ENCODE measurements at places on chromosomes 7 and 10.
A peak's percentile ranks its signal among the peaks of the same experiment; 100 is the strongest.

DNA sequence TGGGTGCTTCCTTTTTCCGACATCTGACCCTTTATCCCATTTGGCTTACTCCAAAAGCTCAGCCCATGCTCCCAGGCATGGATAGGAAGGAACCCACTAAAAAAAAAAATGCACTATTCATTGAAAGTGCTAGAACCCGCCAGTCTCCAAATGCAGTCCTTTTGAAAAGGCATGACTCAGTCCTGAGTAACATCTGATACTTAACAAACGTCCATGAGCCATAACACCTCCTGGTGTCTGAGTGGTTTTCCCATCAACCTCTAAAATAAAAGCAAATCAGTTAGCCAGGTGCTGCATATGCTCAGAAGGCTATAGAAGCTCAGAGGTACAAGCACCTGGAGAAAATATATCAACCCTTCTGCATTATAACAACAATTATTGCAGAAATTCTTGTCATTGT is 45.0 kb upstream of the CACUL1 start:
- no peak for DNase-seq

DNA sequence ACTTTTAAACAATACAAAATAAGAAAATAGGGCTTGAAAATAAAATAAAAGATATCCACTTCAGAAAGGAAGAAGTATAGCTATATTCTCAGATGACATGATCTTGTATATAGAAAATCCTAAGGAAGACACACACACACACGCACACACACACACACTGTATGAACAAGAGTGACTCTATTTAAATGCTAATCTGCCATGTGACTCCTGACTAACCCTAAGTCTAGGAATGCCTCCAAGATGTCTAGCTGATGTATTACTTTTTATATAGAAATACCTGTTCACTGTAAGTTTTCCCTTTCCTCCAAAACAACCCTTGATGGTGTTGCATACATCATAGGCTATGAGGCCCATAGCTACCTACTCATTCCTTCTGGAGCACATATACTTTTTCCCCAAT is 173.1 kb upstream of the LRRTM3 start:
- DNase-seq = no peak

- DNase-seq = no peak
Observed at GRCh38 chr10:133226251-133226808, 3.7 kb upstream of the UTF1 start.

DNA sequence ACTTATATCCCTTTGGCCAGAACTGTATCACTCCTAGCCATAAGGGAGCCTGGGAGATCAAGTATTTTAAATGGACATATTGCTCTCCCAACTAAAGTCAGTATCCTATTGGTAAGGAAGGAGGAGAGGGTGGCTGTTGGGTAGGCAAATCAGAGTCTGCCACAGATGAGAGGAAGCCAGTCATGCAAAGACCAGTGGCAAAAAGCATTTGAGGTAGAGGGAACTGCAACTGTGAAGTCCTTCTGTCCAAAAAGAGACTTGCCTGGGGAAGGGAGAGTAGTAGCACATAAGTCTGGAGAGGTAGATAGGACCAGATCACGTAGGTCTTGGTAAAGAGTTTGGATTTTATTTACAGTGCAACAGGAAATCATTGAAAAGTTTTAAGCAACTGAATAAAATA is 8.8 kb upstream of the CCNJ start:
- DNase-seq = no peak

GRCh38 chr7:2654059-2654458 is 22.3 kb downstream of the TTYH3 start:
- DNase-seq = no peak

DNA sequence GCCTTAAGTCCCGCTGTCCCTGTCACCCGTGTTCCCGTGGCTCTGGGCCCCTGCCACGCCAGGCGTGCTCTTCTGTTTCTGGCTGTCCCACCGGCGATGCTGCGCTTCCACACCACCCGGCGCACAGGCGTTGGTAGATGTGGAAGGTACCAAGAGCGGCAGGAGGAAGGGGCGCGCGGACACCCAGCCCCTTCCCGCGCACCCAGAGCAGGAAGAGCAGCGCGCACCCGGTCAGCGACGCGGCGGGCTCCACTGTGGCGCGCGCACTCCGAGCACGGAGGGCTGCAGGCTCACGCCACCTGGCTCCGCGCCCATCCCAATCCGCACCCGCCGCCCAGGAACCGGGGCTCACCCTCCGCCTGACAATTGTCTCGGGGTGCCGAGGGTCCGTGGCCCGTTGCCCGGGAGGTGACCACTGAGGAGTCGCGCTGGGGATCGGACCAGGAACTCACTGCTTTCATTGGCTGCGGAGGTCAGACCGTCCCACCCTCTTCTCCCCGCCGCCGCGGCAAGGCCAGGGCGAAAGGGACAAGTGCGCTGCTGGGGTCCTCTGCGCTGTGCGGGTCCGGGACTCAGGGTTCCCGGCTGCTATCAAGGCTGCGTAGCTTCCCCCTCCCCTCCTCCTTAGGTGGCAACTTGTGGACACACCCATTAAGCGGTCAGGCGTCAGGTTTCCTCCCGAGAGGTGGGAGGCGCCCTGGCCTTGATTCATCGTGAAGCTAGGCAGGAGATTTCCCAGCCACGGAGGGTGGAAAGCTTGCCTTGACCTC is 121.6 kb upstream of the ZNF92 start:
- peak; percentile 36 for DNase-seq

DNA sequence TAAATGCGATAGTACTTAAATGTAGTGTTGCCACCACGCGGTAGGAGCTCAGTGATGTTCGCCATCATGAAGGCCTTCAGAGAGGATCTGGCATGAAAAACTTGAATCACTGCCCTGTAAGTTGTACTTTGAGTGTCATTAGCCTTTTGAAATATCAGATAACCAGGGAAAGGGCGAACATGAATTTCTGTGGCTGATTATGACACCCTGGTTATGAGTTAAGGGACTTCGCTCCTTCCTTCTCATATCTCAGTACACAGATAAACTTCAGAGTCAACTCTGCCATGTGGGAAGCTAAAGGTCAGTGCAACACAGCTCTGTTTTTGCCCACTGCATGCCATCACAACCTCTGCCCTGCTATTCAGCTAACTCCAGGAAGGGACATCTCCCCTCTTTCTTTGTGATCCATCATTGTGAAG is 8.9 kb upstream of the ACSL5 start:
- DNase-seq = no peak

DNA sequence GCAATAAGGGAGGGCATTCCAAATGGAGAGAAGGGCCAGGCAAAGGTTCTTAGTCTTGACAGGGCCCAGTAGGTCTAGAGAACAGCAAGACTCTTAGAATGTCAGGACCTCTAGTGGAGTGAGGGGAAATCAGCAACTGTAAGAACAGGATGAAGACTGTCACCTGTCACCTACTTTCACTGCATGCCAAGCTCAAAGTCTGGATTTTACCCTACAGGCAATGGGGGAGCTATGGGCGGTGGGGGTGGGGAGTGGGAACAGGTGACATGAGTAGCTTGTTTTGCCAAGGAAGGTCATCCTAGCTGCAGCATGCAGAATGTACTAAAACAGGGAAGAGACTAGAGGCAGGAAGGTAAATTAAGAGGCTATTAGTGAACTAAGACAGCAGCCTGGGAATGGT is 18.3 kb downstream of the GOT1 start:
- no peak for DNase-seq

- no peak for DNase-seq
Observed at GRCh38 chr10:29613791-29614190, 21.0 kb downstream of the SVIL start.

DNA sequence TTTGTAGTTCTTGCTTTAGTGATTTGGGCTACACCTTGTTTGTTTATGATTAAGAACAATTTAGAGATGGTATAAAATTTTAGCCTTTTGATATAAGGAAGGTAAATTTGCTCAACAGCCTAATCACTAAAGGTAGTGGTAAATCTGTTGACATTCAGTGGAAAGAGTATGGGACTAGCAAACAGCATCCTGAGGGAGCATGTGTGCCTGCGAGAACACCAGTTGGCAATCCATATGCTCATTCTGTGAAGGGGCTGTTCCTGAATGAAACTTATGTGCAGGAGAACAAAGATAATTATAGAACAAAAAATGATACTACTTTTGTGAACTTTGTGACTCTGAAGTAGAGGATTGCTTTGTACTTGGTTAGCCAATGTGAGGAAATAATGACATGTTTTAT is 44.0 kb downstream of the CAPZA2 start:
- no peak for DNase-seq

DNA sequence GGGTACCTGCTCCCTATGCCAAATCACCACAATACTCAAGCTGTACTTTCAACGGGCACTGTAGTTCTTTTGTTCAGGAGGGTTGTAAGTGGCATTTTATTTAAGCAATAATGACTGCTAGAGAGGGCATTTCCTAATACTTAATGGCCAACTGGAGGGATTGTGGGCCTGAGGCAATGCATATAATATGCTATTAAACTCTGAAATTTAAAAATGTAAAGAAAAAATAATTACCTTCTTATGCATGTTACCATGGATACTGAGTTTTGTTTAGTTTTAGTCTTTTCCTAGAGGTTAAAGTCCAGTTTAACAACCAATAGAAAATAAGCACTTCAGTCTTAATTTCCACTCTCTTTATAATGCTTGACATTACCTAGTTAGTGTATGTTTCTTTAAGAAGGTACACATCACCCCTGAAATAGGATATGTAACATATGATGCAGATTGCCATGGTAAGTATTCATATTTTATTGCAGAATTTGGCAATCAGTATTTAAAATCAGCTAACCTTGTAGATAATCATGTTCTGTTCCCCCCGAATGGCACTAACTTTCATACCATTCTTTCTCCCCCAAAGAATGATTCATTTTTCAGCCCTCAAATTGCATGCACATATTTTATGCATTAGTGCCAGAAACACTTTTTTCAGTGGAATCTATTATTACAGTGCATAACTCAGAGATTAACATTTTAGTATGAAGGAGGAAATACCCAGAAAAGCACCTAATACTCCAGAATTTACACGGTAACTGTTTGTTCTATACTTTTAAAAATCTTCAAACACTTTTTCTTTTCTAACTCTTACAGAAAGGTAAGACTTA is 90.3 kb upstream of the ZNF438 start:
- DNase-seq = no peak

GRCh38 chr10:131683281-131683861 is 217.4 kb upstream of the PPP2R2D start:
- DNase-seq = no peak

DNA sequence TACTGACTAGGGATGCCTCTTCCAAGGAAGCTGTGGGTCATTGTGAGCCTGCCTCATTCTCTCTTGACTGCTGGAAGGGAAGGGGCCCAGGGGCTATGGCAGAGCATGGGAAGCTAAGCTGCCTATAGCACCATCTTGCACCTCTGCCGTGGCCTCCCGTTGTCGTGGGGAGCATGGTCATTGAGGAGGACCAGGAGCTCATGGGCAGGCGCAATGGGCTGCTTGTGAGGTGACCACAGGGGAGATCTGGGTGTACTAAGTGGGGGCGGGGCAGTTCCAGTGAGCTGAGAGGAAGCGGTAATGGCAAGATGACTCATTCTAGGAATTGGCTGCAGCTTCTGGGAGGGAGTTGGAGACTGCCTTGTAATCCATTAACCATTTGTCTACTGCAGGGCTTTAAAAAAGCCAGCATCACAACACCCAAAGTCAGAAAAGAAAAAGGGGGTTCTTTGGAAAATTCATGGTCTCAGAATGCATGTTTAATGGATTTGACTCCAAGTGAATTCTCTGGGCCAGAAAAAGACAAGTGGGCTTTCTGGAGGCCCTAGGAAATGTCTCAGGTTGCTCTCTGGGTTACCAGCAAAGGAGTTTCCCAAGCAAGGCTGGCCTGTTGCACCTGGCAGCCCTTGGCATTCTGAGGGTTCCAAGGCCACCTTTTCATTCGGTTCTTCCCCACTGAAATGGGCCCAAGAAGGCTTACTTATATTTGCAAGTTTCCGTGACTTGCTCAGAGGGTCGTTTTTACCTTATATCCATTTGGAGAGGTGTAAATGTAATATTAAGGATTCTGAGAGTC is 3.6 kb downstream of the DUSP5 start:
- DNase-seq = peak; percentile 86

GRCh38 chr7:121235201-121235600 is 93.6 kb upstream of the WNT16 start:
- DNase-seq = no peak

DNA sequence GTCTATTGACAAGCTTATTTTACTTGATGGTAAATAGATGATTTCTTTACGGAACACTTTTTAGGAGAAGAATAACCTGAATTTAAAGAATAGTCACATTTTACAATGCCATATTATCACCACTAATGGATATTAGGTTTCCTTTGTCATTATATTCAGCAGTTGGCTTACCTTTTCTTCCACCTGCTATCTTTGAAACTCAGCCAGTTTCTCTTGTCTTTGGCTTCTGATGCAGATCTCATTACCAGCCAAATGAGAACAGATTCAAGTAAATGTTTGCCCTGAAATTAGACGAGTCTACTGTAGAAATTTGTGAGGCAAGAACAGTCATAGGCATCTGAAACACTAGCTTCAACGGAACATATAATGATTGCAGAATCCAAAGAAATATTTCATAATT is 85.5 kb upstream of the OIT3 start:
- DNase-seq = no peak

DNA sequence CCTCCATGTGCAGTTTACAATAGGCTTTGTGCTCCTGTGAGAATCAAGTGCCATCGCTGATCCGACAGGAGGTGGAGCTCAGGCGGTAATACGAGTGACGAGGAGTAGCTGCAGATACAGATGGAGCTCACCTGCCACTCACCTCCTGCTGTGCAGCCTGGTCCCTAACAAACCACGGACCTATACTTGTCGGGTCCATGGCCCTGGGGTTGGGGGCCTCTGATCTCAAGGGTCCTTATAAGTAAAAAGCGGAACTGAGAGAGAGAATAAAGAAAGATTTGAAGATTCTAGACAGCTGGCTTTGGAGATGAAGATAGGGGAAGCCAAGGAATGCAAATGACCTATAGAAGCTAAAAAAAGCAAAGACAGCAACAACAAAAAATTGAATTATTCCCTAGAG is 130.6 kb downstream of the PLXDC2 start:
- no peak for DNase-seq

- no peak for DNase-seq
Observed at GRCh38 chr7:36690041-36690440, 34.3 kb downstream of the AOAH start.

- peak; percentile 2 for DNase-seq
Observed at GRCh38 chr10:54666192-54666591, 134.8 kb downstream of the PCDH15 start.

DNA sequence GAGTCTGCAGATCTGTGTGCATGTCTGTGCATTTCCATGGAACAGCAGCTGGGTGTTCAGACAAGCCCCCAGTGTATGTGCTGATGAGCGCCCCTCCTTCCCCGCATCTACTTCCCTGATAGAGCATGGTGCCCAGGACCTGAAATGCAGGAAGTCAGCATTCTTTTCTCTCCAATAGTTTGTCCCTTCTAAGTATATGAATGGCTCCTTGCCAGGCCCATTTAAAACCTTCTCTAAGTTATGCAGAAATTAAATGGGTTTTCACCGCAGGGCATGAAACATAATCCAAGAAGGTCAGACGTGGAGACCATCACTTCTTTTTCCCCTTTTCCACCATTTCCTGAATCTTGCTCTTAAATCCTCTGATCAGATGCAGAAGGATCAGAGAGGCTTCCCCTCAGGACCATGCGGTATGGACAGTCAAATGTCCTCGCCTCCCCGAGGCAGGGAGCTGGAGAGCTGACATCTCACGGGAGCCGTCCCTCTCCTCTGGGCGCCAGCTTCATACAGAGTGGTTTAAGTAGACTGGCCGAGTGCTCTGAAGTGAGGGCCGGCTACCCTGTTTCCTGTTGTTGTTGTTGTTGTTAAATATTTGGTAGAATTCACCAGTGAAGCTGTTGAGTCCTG is 155.3 kb downstream of the C10orf105 start:
- DNase-seq = no peak

GRCh38 chr7:158365267-158365666 is 222.4 kb downstream of the PTPRN2 start:
- no peak for DNase-seq

GRCh38 chr10:6204063-6204340 is 1.3 kb downstream of the PFKFB3 start:
- DNase-seq = no peak
